Thoracic aorta (tissue), 2 donors: ENCODE measurements at places on chromosomes 11 and 22. TPM values are rescaled to one million over a fixed set of nuclear protein-coding genes. Genes with fewer than 3 reads are reported as not detected.

DNA sequence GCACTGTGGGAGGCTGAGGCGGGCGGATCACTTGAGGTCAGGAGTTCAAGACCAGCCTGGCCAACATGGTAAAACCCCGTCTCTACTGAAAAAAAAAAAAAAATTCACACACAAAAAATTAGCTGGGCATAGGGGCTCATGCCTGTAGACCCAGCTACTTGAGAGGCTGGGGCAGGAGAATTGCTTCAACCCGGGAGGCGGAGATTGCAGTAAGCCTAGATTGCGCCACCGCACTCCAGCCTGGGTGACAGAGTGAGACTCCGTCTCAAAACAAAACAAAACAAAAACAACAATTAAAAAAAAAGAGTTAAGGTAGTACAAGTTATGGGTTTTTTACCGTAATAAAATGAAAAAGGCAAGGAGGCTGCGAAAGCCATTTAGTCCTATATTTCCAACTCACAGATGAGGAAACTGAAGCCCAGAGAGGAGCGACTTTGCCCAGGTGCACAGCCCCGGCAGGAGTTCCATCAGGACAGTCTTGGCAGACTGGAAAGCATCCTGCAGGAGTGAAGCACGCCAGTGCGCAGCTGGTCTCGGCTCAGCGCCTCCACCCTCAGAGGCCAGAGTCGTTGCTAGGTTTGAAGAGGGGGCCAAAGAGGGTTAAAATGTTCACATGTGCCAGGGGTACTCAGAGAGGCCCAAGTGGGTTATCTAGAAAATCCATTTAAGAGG lies 3.8 kb upstream of the FADS3 start:
- no peak overlapping the region for H3K27ac ChIP-seq
- H3K4me3 ChIP-seq: no peak overlapping the region
- H3K27me3 ChIP-seq: no peaks in the 10 kb centered on the region
- H3K4me1 ChIP-seq: no peaks in the 10 kb centered on the region

DNA sequence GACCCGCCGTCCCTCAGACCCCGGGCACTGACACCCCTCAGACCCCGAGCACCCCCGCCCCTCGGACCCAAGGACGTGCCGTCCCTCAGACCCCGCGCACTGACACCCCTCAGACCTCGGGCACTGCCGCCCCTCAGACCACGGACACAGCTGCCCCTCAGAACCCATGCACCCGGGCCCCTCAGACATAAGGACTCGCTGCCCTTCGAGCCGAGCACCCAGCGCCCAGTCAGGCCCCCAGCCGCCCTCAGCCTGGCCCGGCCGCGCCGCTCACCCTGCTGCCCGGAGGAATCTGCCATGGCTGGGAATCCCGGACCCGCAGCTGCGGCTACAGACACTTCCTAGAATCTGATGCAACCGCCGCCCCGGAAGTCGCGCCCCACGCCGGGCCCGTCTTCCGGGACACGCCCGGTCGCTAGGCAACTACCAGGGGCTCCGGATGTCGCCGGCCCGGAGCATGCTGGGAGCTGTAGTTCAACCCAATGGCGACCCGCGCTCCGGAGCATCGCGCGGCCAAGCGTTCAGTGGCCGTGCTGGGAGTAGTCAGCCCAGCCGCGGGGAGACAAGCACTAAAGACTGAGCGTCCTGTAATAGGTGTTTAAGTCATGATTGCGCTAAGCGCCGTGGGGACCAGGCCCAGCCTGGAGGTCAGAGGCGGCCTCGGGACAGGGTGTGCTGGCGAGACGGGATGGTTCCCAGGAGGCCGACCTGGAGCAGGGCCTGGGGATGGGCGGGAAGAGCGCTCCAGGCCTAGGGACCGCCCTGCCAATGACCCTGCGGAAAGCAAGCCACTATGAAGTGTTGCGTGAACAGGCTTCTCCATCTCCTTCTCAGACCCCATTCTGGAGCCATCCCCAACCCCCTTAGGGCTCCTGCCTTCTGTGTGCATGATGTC lies at the start of gene CARS1:
Gene CARS1 (minus strand): TSS at position 355 of the 895 bp plus-strand sequence. CDS start 56 bp downstream, at position 299.
- peak within 1 kb of the TSS; percentile 82 for H3K27ac ChIP-seq
- no peaks in the 10 kb centered on the region for H3K36me3 ChIP-seq
- H3K4me1 ChIP-seq: peaks cover 7% of the 10 kb centered on the region
- DNase-seq: peak; percentile 85
- H3K4me3 ChIP-seq: peak within 1 kb of the TSS; percentile 92
- no peaks in the 10 kb centered on the region for H3K27me3 ChIP-seq

GRCh38 chr22:39266398-39267030 lies 21.7 kb upstream of the PDGFB start:
- H3K4me3 ChIP-seq: no peak overlapping the region
- no peaks in the 10 kb centered on the region for H3K36me3 ChIP-seq
- H3K27ac ChIP-seq: no peak overlapping the region
- no peak for DNase-seq

DNA sequence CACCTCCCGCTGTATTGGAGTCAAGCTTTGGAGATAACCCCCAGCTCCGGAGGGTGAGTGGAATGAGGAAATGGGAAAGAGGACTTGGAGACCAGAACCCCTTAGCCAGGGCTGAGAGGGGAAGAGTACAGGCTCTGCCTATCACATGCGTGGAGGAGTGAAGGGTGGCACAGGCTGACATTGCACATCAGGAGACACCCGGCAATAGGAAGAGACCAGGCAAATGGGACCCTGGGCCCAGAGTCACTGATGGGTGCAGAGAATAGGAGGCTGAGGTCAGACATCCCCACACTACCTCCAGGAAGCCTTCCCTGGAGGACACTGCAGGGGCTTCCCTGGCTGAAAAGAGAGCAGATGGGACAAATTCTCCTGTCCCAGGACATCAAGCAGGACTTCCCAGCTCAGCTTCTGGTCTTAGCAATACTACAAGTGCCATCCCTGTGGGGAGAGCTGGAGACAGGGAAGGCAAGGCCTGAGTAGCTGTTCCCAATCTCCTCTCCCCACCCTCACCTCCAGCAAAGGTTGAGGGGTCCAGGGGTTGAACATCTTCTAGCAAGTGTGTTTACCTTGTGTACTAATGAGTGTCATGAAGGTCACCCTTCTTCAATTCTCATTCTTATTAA lies 160.7 kb downstream of the BUD13 start:
- no peaks in the 10 kb centered on the region for H3K27me3 ChIP-seq

GRCh38 chr11:80524349-80524748 lies 1083.5 kb upstream of the TENM4 start:
- no peaks in the 10 kb centered on the region for H3K27me3 ChIP-seq
- no peak for DNase-seq
- H3K36me3 ChIP-seq: no peaks in the 10 kb centered on the region
- no peak overlapping the region for H3K27ac ChIP-seq
- H3K4me3 ChIP-seq: no peak overlapping the region

GRCh38 chr11:88035271-88035670 lies 140.0 kb downstream of the RAB38 start:
- H3K27me3 ChIP-seq: no peaks in the 10 kb centered on the region
- no peak overlapping the region for H3K4me3 ChIP-seq
- no peak for DNase-seq
- no peaks in the 10 kb centered on the region for H3K36me3 ChIP-seq
- H3K27ac ChIP-seq: no peak overlapping the region

GRCh38 chr22:32721328-32722180 lies 80.0 kb upstream of the TIMP3 start:
- no peaks in the 10 kb centered on the region for H3K36me3 ChIP-seq
- no peaks in the 10 kb centered on the region for H3K27me3 ChIP-seq
- DNase-seq: no peak
- peaks cover 15% of the 10 kb centered on the region for H3K4me1 ChIP-seq
- no peak overlapping the region for H3K27ac ChIP-seq

DNA sequence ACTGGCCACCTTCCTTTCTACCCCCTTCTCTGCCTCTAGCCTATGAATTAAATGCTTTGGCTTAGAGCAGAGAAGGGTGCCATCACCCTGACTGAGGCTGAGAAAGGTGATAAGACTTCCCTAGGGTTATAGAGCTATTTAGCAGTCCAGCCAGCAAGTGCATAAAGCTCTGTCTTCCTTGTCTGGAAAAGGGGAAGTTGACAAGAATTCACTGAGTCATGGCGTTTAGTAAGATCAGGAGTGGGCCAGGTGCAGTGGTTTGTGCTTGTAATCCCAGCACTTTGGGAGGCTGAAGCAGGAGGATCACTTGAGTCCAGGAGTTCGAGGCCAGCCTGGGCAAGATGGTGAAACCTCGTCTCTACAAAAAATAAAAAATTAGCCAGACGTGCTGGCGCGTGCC lies 63.1 kb downstream of the LHFPL7 start:
- DNase-seq: no peak
- no peaks in the 10 kb centered on the region for H3K27me3 ChIP-seq
- no peaks in the 10 kb centered on the region for H3K4me1 ChIP-seq
- no peak overlapping the region for H3K27ac ChIP-seq
- no peak overlapping the region for H3K4me3 ChIP-seq

ALX4 gene
- not detected for total RNA-seq

CFAP68 gene
- 9.7 TPM for total RNA-seq

USH1C gene
- 0.68 TPM for total RNA-seq

OR6T1 gene
- not detected for total RNA-seq

PGA4 gene
- 4.7 TPM for total RNA-seq

CARD18 gene
- not detected for total RNA-seq

INSC gene
- total RNA-seq: 0.35 TPM
